ENCODE measurements at places on chromosomes 16 and 17.

GRCh38 chr16:19515757-19516156 is 6.1 kb downstream of the GDE1 start:
- DNase-seq = no peak

DNA sequence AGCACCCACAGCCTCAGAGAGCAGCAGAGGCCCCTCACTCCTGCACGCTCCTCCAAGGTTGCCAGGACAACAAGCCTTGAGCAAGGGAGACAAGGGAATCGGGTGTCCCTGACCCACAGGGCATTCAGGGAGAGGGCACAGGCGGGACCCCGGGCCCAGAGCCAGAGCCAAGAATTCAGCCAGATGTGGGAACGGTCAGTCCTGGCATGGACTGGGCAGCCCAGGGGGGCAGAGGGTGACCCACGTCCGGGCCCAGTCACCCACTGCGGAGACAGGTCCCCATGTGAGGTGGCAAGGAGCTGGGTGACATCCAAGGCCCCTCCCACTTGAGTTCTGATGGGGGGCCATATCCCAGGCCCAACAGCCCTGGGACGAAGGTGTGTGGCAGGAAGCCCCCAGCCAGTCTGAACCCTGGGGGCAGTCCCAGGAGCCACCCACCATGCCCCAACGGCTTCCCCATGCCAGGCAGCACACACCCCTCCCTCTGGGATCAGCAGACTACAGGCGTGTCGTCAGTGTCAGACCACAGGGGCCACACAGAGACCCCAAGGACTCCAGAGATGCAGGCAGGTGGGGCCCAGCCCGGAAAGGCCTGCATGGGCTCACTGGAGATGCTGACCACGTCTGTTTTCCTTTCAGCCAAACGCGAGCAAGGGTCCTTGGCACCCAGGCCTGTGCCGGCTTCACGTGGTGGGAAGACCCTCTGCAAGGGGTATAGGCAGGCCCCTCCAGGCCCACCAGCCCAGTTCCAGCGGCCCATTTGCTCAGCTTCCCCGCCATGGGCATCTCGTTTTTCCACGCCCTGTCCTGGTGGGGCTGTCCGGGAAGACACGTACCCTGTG is 23.0 kb downstream of the USP6 start:
- DNase-seq = peak; percentile 48

- no peak for DNase-seq
Measured at GRCh38 chr16:28001184-28001583, 62.3 kb downstream of the GSG1L start.

DNA sequence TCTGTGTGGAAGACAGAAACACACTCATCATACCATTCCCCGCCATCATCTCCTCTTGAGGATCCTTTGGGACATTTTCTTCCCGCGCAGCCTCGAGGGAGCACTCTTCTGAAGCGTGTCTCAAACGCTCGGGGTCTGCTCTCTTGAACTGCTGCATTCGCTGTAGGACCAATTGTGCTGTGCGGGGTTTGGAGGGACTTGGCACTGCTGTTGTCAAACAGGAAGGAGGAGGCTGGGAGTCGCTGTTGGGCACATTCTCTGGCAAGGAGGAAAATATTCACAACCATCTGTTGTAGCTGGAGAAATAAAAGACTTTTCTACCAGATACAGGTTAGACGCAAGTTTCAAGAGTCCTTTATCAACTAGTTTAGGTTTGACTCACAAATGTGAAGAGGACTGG is 5.0 kb downstream of the SLX4 start:
- DNase-seq = no peak

DNA sequence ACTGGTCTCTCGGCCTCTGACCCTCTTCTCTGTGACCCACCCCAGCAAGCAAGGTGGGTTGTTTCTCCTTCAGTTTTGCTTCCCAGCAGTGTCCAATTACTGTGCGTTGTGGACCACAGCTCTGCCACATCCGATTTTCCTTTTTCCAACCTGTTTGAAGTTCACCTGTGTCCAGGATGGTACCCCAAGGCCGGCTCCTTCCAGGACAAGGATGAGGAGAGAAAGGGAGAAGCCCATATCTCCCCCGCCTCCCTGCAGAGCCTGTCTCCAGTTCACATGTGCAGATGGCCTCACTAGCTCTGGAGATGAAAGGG is 13.5 kb downstream of the NMRAL1 start:
- DNase-seq = no peak

- no peak for DNase-seq
Measured at GRCh38 chr17:76213491-76213890, 26.8 kb downstream of the RNF157 start.

GRCh38 chr17:46020023-46020761 is 21.1 kb downstream of the STH start:
- DNase-seq = no peak

- no peak for DNase-seq
Measured at GRCh38 chr17:10205549-10206185, 7.3 kb upstream of the GAS7 start.

DNA sequence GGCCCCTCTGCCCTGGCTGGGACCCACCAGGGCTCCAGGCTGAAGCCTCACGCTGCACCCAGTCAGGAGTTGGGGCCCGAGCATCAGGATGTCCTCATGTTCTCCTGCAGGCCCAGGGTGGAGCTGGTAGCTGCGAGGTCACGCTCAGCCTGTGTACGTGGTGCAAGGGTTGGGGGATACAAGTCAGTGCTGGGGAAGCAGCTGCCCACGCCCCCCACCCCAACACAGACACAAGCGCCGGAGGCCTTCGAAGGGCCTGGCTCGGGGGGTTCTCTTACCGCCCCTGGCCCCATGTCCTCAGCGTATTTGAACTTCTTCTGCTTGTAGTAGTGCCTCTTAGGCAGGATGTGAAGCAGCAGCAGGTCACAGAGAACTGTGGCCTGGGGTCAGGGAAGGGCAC is 4.9 kb upstream of the CAMKK1 start:
- DNase-seq = no peak

DNA sequence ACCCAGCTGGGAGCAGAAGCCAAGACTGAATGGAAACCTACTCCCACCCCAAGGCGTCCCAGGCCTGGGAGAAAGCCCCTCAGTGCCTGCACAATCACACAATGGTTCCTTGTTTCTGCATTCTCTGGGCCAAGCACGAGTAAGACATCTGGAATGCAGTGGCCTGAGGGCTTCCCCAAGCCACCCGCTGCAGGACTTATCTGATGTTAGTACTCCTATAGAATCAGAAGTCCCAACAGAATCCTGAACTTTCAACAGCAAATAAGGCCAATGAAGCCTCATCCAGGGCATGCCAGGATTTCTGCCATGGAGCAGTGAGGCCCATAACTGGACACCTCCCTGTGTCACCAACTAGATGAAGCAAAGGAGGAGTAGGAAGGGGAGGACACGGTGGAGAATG is 28.6 kb downstream of the MYO18A start:
- no peak for DNase-seq

All from right atrium auricular region (tissue), 2 donors.